ENCODE measurements at places on chromosomes 2 and 18.

- DNase-seq: no peak
These were observed 1302.1 kb upstream of the CELF4 start for GRCh38 chr18:38867680-38868079.

DNA sequence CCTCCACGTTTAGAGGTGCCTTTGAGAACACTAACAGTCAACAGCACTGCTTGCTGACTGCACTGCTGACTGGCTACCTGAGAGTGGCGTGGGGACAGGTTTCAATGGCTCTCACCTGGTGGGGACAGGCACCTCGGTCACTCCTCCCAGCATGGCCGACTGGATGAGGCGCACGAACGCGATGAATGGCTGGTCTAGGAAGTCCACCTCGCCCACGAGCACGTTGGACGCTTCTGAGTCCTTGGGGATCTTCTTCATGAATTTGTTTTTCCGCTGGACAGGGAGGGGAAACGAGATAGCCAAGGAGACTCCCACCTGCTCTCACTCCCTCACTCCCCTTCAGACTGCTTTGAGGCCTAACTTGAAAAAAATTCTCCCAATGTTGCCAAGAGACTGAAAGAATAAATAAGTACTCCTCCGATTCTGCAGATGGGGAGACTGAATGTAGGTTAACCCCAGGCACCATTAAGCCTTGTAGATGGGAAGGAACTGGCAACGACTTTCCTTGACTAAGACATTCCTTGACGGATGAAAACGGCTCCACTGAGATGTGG is 57.3 kb downstream of the MTHFD2 start:
- no peak for DNase-seq

- no peak for DNase-seq
These were observed 266.3 kb downstream of the MTX2 start for GRCh38 chr2:176535467-176536113.

GRCh38 chr2:154707994-154708575 is 9.6 kb downstream of the KCNJ3 start:
- DNase-seq: no peak

DNA sequence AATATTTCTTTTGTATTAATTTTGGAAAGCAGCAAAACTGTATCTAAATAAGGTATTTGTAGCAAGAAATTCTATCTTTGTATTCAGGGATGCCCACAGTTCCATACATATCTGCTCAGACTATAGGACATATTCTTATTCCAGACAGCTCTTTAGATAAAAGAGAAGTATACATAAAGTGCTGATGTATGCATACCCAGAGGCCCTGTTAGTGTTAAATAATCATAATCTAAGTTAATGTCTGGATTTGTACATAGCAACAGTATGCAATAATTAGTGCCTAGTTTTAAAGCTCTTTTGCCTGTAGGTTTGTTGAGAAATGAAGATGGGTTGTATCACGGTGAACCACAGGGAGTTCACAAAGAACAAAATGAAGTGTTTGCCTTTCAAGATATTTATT is 428.0 kb upstream of the RGPD4 start:
- no peak for DNase-seq

DNA sequence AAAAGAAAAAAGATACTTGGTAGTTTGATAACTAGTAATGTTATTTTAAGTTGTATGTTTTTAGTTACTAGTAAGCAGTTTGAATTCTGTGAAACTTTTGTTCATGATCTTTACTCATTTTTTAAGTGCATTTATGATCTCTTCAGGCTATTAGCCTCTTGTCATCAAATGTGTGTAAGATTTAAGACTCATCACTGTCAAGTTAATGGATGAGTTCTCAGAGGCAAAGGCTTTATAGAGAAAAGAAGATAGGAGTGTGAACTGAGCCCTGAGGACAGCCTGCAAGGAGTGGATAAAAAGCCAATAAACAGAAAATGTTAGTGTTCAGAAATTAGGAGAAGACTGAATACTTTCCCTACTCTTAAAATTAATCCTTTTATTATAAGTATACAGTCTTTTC is 13.5 kb downstream of the NDUFV2 start:
- DNase-seq: no peak

DNA sequence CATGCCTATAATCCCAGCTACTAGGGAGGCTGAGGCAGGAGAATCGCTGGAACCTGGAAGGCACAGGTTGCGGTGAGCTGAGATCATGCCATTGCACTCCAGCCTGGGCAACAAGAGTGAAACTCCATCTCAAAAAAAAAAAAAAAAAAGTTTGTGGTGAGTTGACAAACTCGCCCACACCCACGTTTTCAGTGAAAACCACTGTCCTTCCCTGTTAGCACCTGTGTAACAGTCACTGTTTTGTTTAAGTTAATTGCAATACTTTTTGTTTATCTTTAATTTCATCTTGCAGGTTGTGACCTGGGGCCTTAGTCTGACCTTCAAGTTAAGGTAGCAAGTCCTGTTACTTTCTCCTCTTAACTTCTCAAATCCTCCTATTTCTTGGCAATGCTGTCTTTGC is 65.5 kb upstream of the SKOR2 start:
- DNase-seq: no peak

GRCh38 chr2:71778936-71779773 is 325.8 kb downstream of the DYSF start:
- no peak for DNase-seq

GRCh38 chr2:212941361-212941760 is 210.1 kb downstream of the IKZF2 start:
- no peak for DNase-seq

- no peak for DNase-seq
These were observed 281.0 kb upstream of the KYNU start for GRCh38 chr2:142596334-142597088.

DNA sequence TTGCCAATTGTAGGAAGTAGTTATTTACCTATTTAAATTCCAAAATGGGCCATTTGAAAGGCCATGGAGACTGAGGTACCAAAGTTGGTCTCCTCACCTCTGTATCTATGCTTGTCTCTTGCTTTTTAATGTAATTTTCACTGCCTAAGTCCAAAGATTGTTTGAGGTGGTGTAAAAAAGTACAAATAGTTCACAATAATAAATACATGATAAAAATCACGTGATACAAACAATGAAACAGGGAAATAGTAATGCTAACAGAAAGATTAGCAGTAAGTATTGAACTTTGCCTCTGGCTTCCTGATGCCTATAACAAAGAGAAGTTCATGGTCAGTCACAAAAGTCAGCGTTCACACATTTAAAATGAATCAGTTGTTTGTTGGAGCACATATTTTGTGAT is 67.6 kb downstream of the CNTNAP5 start:
- no peak for DNase-seq
